ENCODE measurements at places on chromosomes 6 and 20.

- no peak for DNase-seq
Measured at GRCh38 chr6:105510746-105511145, 107.9 kb upstream of the PREP start.

DNA sequence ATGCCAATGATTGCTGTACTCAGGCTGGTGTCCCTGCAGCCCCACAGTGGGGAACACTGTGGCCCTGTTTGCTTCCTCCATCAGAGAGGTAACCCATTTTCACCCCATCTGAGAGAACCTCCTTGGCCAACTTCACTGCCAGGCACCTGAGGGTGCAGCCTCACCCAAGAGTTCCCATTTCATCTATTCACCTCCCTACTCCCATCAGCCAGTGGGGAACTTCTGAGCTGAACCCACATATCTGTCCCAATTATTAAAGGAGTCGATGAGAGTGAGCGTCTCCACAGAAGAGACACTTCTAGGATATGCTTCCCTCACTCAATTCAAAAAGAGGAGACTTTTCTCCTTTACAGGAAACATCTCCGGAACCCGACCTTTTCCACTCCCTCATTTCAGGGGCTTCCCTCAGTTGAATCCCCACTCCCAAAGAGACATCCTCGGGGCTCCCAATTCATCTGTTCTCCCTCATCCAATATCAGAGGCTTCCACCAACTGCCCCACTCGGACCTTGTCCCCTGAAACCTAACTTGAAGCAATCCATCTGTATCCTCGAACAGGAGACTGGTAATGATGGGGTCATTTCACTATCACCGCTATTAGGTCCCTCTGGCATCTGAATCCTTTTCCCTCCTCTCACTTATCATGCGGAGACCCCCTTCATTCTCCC is 988 bp downstream of the UBE2V1 start:
- DNase-seq = no peak

GRCh38 chr6:148727104-148727503 is 19.7 kb upstream of the UST start:
- no peak for DNase-seq

- no peak for DNase-seq
Measured at GRCh38 chr20:36549942-36550789, 8.8 kb downstream of the MYL9 start.

- no peak for DNase-seq
Measured at GRCh38 chr6:160798625-160799024, 96.6 kb downstream of the PLG start.

DNA sequence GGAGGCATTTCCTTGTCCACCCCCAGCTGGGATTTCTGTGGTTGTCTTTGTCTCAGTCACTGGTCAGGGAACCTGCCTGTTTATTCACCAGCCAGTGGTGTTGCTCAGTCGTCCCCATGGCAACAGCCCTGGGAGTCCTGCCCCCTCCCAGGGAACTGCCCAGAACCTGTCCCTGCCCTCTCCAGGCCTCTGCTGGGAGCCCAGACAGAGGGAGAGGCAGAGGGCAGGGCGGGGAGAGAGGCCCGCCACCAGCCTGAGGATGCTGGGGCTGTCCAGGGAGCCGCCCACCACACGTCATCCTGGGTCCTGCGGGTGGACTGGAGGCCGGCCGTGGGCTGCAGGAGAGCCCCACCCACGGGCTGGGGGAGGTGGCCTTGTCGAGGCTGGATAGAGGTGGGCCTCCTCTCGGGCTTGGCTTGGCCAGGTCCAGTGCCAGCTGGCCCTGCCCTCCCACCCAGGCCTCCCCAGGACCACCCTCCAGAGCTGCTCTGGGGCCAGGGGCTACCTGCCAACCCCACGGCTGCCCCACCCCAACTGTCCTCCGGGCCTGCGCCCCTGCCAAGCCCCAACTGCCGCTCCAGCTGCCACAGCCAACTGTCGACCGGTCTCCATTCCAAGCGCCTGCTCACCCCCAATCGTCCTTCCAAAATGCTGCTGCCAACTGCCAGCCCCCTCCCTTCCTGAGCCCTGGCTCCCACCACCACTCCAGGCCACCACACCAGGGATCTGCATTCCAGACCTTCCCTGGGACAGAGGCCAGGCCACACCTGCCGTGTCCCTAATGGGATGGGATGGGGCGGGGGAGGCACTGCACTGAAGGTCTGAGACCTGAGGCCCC is 4.2 kb upstream of the ZBTB46 start:
- DNase-seq = peak; percentile 90

GRCh38 chr6:71268735-71269437 is 19.7 kb upstream of the OGFRL1 start:
- DNase-seq = no peak

DNA sequence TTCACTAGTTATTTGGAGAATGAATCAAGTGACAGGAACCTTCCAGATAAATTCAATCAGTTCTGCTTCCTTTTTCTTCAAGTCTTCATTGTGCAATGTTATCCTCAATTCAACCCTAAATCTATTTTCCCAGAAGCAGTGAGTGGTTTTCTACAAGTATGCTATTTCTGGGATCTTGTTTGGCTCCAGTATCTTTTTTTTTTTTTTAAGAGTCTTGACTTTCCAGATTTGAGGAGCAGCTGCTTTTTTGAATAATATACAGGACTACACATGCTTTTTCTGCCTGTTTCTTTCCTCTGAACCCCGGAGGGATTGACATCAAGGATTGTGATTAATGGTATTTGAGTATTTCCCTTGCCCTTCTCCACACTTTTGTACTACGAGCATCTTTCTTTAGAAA is 339.2 kb upstream of the JAG1 start:
- DNase-seq = no peak

GRCh38 chr6:55388211-55388610 is 60.9 kb downstream of the GFRAL start:
- peak; percentile 71 for DNase-seq

GRCh38 chr6:27768556-27768955 is 143.6 kb downstream of the OR2B2 start:
- no peak for DNase-seq

DNA sequence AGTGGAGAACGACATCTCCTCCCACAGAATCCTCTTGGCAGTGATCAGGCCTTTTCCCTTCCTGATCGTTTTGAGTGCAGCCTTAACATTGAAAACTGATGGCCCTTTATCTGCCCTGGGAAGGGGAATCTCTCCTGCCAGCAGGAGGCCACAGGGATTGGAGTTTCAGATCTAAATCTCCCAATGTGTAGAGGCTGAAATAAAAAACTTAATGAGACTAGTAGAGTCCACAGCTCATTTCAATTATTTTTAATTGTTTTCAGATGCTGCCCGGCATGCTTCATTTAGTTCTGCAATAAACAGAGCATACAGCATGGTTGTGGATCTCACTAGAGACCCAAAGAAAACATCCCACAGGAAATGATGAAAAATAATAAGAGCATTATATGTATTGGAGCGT is 662.2 kb upstream of the HS3ST5 start:
- no peak for DNase-seq

GRCh38 chr6:52328303-52328662 is 33.7 kb upstream of the PAQR8 start:
- DNase-seq = no peak

DNA sequence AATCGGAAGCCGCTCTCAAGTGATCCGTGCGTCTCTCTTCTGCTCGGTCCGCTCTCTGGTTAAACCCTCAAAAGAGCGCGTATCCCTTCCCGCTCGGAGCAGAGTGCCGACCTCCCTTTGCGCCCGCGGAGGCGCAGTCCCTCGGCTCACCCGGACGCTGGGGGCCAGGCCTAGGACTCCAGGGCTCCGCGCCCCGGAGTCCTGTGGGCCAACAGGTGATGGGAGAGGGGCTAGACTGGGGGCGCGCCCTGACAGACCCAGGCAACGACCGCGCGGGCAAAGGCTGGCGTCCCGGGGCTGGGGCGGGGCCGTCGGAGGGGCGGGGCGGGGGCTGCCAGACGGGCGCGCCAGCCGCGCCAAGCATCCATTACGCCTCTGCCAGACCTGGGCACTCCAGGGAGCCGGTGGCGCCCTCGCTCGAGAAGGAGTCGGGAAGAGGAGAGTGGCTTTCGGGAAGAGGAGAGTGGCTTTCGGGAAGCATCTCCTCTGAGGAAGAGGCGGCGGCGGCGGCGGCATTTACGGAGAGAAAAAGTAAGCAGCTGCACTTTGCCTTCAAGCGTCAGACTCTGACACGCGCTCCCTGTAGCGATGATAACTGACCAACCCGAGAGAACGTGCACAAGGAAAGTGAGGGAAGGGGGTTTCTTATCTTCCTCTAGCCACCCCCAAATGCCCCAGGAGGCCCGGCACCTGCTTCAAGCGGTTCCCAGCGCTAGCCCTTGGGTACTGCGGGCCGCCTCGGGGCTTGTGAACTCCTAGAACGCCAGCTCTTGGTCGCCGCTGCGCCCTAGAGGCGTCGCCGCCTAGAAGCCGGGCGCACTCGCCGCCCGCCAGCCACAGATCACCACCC is 2.6 kb downstream of the EPHA7 start:
- DNase-seq = no peak

DNA sequence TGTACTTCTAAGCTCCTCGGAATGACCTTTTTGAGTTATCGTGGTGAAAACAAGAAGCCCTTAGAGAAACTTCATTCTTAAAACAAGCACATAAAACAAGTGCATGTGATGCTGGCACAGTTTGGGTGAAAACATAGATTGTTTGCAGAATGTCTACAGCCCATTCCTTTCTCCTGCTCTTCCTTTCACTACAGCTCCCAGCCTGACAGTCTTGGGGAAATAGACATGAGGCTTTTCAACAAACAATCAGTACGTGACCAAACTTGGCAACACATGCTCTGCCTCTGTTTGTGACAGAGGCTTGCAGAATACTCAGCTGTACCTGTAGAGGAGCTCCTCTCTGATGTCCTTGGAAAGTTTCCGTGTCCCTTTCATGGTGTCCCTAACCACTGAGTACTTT is 321.6 kb downstream of the ZFAND3 start:
- DNase-seq = no peak

GRCh38 chr20:53647286-53647821 is 53.7 kb upstream of the ZNF217 start:
- no peak for DNase-seq

GRCh38 chr6:15287670-15288375 is 42.0 kb downstream of the JARID2 start:
- DNase-seq = no peak

- no peak for DNase-seq
Measured at GRCh38 chr20:24382743-24383142, 86.7 kb upstream of the SYNDIG1 start.

DNA sequence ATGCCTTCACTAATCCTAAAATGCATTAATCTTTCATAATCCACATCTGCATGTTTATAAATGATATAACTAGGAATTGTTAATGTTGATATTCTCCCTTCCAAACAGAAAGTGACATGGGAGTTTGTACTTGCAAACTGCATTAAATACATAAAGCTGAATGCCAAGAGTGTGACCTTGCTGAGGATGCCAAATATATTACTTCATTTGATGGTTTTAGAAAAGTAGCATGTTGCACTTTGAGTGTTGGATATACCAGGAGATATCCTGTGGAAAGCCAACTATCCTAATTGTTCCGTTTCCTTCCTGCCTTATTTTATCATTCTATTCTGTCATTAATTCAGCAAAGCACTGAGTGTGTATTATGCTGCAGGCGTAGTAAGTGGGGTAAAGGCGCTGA is 229.8 kb downstream of the TMEM242 start:
- DNase-seq = no peak

DNA sequence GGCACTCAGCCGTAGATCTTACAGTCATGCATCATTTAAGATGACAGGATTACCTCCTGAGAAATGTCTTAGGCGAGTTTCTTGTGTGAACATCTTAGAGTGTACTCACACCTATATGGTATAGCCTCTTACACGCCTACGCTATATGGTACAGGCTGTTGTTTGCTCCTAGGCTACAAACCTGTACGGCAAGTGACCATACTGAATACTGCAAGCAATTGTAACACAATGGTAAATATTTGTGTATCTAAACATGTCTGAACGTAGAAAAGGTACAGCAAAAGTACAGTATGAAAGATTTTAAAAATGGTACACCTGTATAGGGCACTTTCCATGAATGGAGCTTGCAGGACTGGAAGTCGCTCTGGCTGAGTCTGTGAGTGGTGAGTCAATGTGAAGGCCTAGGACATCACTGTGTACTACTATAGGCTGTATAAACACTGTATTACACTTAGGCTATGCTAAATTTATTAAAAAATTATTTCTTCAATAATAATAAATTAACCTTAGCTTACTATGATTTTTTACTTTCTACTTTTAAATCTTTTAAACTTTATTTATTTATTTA is 541 bp upstream of the IL20RA start:
- peak; percentile 19 for DNase-seq

GRCh38 chr6:148166339-148166968 is 176.2 kb upstream of the SASH1 start:
- peak; percentile 61 for DNase-seq

- no peak for DNase-seq
Measured at GRCh38 chr6:16007146-16007545, 121.7 kb upstream of the MYLIP start.

GRCh38 chr6:64301307-64302236 is 666.0 kb downstream of the PHF3 start:
- no peak for DNase-seq

- DNase-seq = no peak
Measured at GRCh38 chr20:37464611-37465010, 56.4 kb upstream of the NNAT start.

DNA sequence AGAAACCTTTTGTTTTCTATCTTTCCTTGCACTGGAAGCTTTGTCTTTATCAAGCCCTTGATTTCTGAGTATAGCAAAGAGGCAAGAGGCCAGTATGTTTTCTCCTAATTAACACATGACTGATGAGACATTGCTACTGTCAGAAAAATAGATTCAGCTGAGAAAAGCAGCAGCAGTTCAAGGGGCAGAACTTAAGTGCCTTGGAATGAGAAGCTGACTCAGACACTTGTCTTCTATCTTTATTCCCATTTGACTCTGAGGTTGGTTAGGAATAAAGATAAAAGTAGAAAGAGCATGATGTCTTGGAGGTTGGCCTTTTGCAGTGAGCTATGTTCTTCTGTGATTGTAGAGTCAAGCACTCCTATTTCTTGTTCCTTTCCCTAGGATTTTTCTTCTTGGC is 79.1 kb upstream of the MAN1A1 start:
- DNase-seq = no peak

GRCh38 chr6:48835421-48835958 is 627.6 kb downstream of the MMUT start:
- no peak for DNase-seq

- no peak for DNase-seq
Measured at GRCh38 chr6:53527249-53527765, 17.6 kb downstream of the GCLC start.

GRCh38 chr6:5278047-5278446 is 16.7 kb downstream of the FARS2 start:
- no peak for DNase-seq
